ENCODE measurements at places on chromosomes 2 and 18. TPM values are rescaled to one million over a fixed set of nuclear protein-coding genes. Genes with fewer than 3 reads are reported as not detected.

The CHRND gene
- not detected for total RNA-seq

The SCN2A gene
- total RNA-seq, result not detected

The EVX2 gene
- not detected for total RNA-seq

The KCTD1 gene
- 4.3 TPM for total RNA-seq

- H3K27me3 ChIP-seq, result peaks cover 30% of the 10 kb centered on the region
- H3K27ac ChIP-seq, result no peak overlapping the region
- no peak overlapping the region for H3K4me3 ChIP-seq
- H3K4me1 ChIP-seq, result peaks cover 4% of the 10 kb centered on the region
- H3K36me3 ChIP-seq, result no peaks in the 10 kb centered on the region
Observed at GRCh38 chr2:60533101-60534051, 20.1 kb downstream of the BCL11A start.

- H3K27ac ChIP-seq, result no peak overlapping the region
- H3K4me1 ChIP-seq, result peaks cover 12% of the 10 kb centered on the region
- no peak overlapping the region for H3K4me3 ChIP-seq
- no peak for DNase-seq
Observed at GRCh38 chr2:160433466-160434140, 60.0 kb downstream of the RBMS1 start.

DNA sequence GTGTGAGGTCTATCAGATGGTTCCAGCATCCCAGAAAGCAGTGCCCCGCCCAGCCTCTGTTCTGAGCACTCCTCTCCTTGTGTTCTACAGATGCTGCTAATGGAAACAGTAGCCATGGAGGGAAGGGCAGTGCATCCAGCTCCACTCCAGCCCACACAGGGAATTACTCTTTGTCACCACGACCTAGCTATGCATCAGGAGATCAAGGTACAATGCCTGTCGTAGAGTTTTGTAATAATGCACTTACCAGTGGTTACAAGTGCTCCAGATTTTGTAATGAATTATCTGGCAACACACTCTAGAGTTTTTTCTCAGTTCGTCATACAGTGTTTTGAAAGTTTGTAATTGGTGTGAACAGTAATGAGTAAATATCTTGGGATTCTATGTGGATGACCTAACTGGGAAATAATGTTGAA, 161.1 kb downstream of the ESCO1 start:
- no peak for DNase-seq
- H3K27ac ChIP-seq, result no peak overlapping the region
- H3K4me1 ChIP-seq, result no peaks in the 10 kb centered on the region
- H3K4me3 ChIP-seq, result no peak overlapping the region

DNA sequence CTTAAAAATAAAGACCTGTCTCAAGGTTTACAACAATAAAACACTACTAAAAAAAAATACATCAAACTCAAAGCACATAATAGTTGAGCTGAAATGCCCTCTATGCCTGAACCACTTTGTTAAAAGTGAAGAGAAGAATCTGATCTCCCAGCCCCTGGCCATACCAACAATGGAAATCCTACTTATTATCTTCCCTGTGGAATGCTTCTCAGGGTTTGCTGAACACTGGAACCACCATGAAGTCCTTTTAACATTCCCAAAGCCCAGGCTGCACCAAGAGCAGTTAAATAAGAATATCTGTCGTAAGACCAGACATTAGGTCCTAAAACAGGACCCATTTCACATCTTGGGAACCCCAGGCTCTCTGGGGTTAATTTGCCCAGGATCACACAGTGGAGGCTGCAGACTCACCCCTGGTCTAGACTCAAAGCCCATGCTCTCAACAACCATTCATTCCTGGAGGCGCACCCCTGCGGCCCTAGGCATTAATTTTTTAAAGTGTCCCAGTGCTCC, 285.8 kb downstream of the STK39 start:
- no peaks in the 10 kb centered on the region for H3K27me3 ChIP-seq
- no peak for DNase-seq
- no peak overlapping the region for H3K27ac ChIP-seq
- H3K4me1 ChIP-seq, result no peaks in the 10 kb centered on the region
- H3K4me3 ChIP-seq, result no peak overlapping the region

GRCh38 chr2:66364495-66365333, 70.2 kb upstream of the MEIS1 start:
- H3K4me1 ChIP-seq, result no peaks in the 10 kb centered on the region
- no peaks in the 10 kb centered on the region for H3K36me3 ChIP-seq
- no peak overlapping the region for H3K4me3 ChIP-seq
- no peaks in the 10 kb centered on the region for H3K27me3 ChIP-seq

DNA sequence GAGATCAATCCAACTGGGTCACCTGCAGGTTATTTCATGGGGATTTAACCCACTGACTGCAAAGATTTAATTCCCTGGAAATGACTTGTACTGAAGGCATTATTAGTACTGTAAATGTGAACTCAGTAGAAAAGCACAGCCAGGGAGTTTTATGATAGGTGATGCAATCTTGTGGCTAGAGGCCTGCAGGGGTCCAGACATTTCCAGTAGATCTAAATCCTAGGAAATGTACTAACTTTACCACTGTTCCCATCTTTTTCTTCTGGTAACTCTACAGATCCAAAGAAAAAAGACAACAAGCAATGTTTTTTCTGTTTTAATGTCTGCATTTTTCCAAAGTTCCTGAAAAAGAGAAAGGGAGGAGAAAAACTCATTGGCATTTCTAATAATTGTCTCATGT, 500.1 kb downstream of the ARHGAP15 start:
- peaks cover 4% of the 10 kb centered on the region for H3K4me1 ChIP-seq
- no peak overlapping the region for H3K27ac ChIP-seq
- peaks cover 50% of the 10 kb centered on the region for H3K36me3 ChIP-seq
- H3K4me3 ChIP-seq, result no peak overlapping the region

DNA sequence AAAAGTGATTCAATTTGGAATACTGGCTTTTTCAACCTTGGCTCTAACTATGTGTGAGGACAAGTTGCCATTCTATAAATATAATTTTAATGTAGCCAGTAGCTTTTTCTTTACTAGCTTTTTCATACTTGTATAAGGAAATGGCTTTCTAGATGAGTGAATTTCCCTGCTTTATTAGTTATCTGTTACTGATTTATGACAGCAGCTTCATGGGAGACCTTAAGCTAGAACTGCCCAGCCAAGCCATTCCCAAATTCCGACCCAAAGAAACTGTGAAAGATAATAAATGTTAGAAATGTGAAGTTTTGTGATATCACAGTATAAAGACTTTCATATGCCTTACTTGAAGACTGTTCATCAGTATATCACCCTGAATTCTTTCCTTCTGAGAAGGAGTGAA, 32.3 kb downstream of the BABAM2 start:
- H3K36me3 ChIP-seq, result no peaks in the 10 kb centered on the region
- H3K27ac ChIP-seq, result no peak overlapping the region
- no peak for DNase-seq
- H3K4me1 ChIP-seq, result no peaks in the 10 kb centered on the region
- H3K4me3 ChIP-seq, result no peak overlapping the region
- H3K27me3 ChIP-seq, result no peaks in the 10 kb centered on the region

GRCh38 chr2:105592288-105592687, 152.4 kb upstream of the NCK2 start:
- no peak overlapping the region for H3K27ac ChIP-seq
- no peaks in the 10 kb centered on the region for H3K27me3 ChIP-seq
- peaks cover 10% of the 10 kb centered on the region for H3K4me1 ChIP-seq
- no peak overlapping the region for H3K4me3 ChIP-seq
- H3K36me3 ChIP-seq, result no peaks in the 10 kb centered on the region

- H3K27me3 ChIP-seq, result no peaks in the 10 kb centered on the region
- no peaks in the 10 kb centered on the region for H3K4me1 ChIP-seq
- DNase-seq, result no peak
- H3K4me3 ChIP-seq, result no peak overlapping the region
Observed at GRCh38 chr18:47436871-47437270, 185.4 kb upstream of the SKOR2 start.

GRCh38 chr2:11681722-11682589, 12.0 kb upstream of the NTSR2 start:
- DNase-seq, result peak; percentile 35
- no peaks in the 10 kb centered on the region for H3K4me1 ChIP-seq
- no peak overlapping the region for H3K27ac ChIP-seq
- H3K4me3 ChIP-seq, result no peak overlapping the region

DNA sequence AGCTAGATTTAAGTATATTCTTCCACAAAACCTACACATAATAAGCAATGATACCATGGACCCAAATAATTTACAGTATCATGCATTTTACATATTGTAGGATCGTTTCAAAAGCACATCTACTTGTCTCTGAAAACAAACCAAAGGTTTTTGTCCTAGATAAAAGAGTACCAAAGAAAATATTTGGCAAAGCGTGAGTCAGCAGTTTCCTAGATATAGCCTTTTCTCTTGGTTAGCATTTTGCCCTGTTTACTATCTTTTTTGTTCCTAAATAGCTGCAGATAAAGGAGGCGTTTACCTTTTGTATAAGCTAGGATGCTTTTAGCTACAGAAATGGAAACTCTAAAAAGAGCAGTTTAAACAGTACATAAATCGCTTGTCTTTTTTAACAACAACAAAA, 305.8 kb upstream of the GULP1 start:
- no peaks in the 10 kb centered on the region for H3K36me3 ChIP-seq
- no peak overlapping the region for H3K27ac ChIP-seq
- H3K4me3 ChIP-seq, result no peak overlapping the region
- H3K27me3 ChIP-seq, result no peaks in the 10 kb centered on the region
- H3K4me1 ChIP-seq, result peaks cover 2% of the 10 kb centered on the region

DNA sequence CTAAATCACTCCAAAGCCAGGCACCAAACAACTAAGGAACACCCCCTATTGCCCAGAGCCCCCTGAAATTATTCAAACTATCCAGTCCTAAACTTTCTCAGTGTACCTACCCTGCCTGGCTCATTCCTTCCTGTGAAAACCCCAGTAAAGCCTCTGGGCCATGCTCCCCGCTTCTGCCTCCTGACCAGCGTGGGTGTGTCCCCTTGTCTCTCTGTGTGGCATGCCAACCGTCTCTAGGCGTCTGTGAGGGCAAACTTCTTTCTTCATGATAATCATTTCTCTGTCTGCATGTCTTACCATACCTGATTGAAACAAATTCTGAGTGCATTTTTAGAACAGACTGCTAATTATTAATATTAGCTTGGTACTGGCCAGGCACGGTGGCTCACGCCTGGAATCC, 109.0 kb upstream of the MSH2 start:
- H3K27ac ChIP-seq, result no peak overlapping the region
- peaks cover 7% of the 10 kb centered on the region for H3K27me3 ChIP-seq
- no peak for DNase-seq
- H3K36me3 ChIP-seq, result no peaks in the 10 kb centered on the region

GRCh38 chr18:69022426-69022825, 224.5 kb downstream of the CCDC102B start:
- H3K4me1 ChIP-seq, result no peaks in the 10 kb centered on the region
- no peak overlapping the region for H3K4me3 ChIP-seq
- no peak overlapping the region for H3K27ac ChIP-seq
- DNase-seq, result no peak

GRCh38 chr2:79393806-79394484, 118.9 kb upstream of the CTNNA2 start:
- no peaks in the 10 kb centered on the region for H3K36me3 ChIP-seq
- no peak for DNase-seq
- H3K27me3 ChIP-seq, result no peaks in the 10 kb centered on the region
- no peak overlapping the region for H3K4me3 ChIP-seq
- no peaks in the 10 kb centered on the region for H3K4me1 ChIP-seq

GRCh38 chr2:19864381-19864780, 37.4 kb downstream of the TTC32 start:
- H3K27ac ChIP-seq, result no peak overlapping the region
- no peaks in the 10 kb centered on the region for H3K27me3 ChIP-seq
- H3K4me1 ChIP-seq, result peaks cover 6% of the 10 kb centered on the region
- H3K4me3 ChIP-seq, result no peak overlapping the region

DNA sequence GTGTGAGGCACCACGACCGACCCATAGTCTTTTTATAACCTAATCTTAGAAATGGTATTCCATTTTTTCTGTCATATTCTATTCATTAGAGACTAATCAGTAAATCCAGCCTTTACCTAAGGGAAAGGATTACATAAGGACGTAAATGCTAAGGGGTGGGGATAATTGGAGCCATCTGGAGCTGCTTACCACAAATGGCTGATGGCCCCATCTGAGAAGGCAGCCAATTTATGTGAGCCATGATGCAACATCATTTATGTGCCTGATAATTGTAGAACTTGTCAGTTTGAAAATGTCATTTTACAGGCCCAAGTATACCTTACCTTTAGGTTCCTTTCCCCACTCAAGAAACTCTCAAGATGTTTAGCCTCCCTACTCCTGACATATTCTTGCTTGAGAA, 44.0 kb downstream of the ARHGEF33 start:
- DNase-seq, result no peak
- H3K4me1 ChIP-seq, result no peaks in the 10 kb centered on the region
- no peaks in the 10 kb centered on the region for H3K27me3 ChIP-seq
- H3K4me3 ChIP-seq, result no peak overlapping the region
- no peak overlapping the region for H3K27ac ChIP-seq

GRCh38 chr2:151569167-151569566, 159.5 kb downstream of the RIF1 start:
- no peak overlapping the region for H3K4me3 ChIP-seq
- no peak for DNase-seq
- no peaks in the 10 kb centered on the region for H3K4me1 ChIP-seq
- H3K27me3 ChIP-seq, result no peaks in the 10 kb centered on the region
- no peak overlapping the region for H3K27ac ChIP-seq

All from T-cell (primary cell).